Vagina (tissue), 2 donors: ENCODE measurements at places on chromosomes 2 and 18. TPM values are rescaled to one million over a fixed set of nuclear protein-coding genes. Genes with fewer than 3 reads are reported as not detected.
A peak's percentile ranks its signal among the peaks of the same experiment; 100 is the strongest.

ALLC gene
- total RNA-seq: not detected

CCDC148 gene
- total RNA-seq: not detected

ALPI gene
- total RNA-seq: not detected

- DNase-seq: no peak
Observed at GRCh38 chr18:22921772-22922171, 11.4 kb upstream of the RBBP8 start.

- DNase-seq: peak; percentile 58
Observed at GRCh38 chr2:121004950-121005349, 269.3 kb downstream of the GLI2 start.

WDR7 gene
- total RNA-seq: 26.3 TPM

DOK6 gene
- 1.2 TPM for total RNA-seq

IL1F10 gene
- total RNA-seq: not detected

DNA sequence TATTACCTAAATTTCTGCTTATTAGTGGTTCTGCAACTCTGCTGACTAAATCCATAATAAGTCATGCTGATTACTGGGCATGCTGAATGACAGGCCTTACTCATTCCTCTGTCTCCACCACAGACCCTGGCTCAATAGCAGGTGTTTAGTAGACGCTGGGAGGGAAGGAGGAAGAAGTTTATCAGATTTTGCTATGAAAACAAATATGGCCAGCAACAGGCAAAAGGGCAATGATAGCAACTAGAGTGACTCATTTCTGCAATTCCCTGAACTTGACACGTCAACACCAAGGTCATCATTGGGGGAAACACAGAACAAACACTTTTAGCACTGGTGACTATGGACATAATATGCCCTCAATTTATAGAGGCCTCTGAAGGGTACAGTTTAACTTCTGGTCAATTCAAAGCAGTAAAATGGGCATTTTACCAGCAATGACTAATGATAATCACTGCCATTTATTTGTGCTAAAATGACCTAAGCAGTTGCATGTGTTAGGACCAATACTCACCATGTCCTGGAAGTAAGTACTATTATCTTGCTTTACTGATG, 35.2 kb downstream of the TMEM163 start:
- DNase-seq: no peak

ABCG5 gene
- total RNA-seq: not detected
